ENCODE measurements at places on chromosomes 6 and 20.

GRCh38 chr6:45420909-45421708 lies 43.4 kb upstream of the SUPT3H start:
- no peak for DNase-seq

DNA sequence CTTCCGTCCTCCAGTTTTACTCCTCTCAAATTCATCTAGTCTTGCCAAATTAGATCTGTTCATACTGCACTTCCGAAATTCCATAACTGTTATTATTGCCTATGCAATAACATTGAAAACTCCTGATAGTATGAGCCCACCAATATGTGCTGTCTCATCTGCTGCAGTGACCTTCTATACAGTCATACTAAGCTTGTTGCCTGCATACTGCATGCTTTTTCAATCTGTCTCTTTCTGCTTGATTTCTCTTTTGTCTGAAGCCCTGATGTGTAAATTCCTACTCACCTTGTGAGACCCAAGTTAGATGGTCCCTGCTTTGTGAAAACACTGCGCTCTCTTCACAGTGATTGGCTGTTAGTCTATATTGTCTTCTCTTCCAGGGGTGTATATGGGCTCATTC lies 1.1 kb downstream of the TBP start:
- no peak for DNase-seq

GRCh38 chr6:17233531-17233930 lies 47.6 kb upstream of the RBM24 start:
- no peak for DNase-seq

GRCh38 chr20:51220293-51220706 lies 197.4 kb upstream of the KCNG1 start:
- DNase-seq: peak; percentile 41

GRCh38 chr6:39979461-39980328 lies 45.4 kb upstream of the MOCS1 start:
- no peak for DNase-seq

- DNase-seq: no peak
These were observed 144.6 kb upstream of the BMP5 start for GRCh38 chr6:56019973-56020372.

DNA sequence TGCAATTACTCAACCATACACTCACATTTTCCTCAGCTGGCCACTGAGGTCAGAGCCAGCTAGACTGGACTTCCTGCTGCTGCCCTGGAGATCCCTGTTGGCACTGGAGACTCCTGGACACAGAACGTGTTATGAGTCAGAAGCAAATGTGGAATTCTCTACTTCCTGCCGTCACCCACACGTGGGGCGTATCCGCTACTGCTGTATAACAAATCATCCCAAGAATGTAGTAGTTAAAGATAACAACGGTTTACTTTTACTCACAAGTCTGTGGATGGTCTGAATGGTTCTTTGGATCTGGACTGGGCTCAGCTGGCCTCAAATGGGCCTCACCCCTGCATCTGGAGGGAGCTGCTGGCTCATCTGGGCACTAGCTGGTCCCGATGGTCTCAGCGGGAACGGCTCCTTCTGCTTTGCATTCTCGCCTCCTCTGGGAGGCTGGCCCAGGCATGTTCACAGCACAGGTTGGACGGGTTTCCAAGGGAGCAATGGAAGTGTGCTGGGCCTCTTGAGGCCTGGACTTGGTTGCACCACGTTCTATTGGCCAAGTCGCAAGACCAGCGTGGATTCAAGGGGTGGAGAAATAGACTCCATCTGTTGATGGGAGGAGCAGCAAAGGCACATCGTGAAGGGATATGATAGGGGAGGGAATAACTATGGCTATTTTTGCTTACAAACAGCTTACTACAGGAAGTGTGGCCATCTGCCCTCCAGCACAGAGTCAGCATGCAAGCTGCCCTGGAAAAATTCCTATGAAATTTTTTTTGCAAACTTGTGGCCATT lies 118.5 kb downstream of the SNX5 start:
- peak; percentile 68 for DNase-seq

DNA sequence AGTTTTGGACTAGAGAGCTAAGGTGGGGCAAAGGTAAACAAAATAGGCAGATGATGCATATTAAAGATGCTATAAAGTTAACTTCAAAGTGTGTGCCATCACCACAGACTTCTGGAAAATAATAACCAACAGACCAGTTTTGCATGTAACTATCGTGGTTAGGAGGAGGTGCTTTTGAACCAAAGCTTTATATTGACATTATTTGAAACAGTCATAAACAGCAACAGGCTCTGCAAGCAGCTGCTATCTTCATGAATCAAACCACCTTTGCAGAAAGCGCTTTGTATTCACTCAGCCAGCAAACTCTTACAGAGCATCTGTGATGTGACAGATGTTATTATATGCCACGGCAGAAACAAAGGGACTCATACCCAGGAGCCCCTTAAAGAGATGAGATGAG lies 81.9 kb downstream of the CRYBG1 start:
- no peak for DNase-seq

- DNase-seq: no peak
These were observed 69.0 kb downstream of the BACH2 start for GRCh38 chr6:90227673-90228072.

DNA sequence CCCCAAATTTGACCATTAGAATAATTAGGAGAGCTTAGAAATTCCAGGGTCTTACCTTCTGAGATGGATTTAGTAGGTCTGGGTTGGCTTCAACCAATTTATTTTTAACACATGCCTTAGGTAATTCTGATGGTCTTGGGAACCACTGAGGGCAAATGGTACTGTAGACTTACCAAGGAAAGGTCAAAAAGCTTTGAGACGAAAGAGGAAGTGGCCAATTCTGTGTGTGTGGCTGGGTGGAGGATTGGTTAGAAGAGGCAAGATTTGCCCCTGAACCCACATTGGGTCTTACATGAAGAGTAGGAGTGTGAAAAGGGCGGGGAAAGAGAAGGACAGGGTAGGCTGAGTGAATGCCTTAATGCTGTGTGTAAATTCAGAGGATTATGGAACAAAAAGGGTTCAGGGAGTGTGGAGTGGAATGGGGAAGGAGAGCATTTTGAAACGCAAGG lies 2.7 kb downstream of the ITCH start:
- DNase-seq: peak; percentile 93

DNA sequence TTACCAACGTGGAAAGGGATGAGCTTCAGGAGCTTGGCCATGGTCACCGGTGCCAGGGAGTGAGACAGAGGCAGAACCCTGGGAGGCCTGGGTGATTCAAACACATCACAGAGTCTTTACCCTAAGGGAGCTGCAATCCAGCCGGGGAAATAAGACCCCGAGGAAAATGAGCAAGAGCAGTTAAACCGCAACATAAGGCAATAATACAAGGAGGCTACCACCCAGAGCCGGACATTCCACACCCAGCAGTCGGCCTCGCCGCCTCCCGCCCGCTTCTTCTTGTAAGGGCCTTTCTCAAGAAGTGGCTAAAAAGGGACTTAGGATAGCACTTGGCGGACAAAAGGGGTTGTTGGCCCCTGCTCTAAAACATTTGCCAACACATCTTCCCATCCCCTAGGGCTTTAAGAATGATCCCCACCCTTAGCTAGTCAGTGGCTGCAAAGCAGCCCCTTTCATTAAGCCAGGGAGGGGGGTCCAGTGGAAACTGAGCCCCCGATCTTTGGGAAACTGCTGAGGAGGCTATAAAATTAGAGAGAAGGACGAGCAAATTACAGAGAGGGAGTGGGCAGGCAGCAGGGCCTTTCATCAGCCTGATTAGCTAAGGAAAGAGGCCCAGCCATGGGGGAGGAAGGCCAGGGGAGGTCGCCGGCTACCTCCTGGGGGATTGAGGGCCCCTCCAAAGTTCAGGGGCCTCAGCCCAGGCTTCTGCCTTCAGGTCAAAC lies 34.3 kb downstream of the SNX5 start:
- no peak for DNase-seq

DNA sequence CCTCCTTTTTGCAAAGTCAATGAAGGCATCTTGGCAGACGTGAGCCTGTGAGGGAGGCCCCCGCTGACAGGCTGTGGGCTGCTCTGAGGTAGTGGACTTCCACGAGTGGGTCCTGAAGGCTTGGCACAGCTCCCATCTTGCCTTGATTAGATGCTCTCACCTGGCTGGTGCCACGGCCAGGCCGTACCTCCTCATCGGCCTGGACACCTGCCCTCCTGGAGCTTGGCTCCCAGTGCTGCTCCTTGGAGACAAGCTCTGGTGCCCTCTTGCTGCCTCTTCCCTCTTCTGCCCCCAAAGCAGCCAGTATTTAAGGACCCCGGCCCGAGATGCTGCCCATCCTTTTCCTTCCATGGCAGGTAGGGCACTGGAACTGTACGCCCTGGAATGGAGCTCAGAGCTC lies 93.5 kb downstream of the ERMARD start:
- DNase-seq: no peak

DNA sequence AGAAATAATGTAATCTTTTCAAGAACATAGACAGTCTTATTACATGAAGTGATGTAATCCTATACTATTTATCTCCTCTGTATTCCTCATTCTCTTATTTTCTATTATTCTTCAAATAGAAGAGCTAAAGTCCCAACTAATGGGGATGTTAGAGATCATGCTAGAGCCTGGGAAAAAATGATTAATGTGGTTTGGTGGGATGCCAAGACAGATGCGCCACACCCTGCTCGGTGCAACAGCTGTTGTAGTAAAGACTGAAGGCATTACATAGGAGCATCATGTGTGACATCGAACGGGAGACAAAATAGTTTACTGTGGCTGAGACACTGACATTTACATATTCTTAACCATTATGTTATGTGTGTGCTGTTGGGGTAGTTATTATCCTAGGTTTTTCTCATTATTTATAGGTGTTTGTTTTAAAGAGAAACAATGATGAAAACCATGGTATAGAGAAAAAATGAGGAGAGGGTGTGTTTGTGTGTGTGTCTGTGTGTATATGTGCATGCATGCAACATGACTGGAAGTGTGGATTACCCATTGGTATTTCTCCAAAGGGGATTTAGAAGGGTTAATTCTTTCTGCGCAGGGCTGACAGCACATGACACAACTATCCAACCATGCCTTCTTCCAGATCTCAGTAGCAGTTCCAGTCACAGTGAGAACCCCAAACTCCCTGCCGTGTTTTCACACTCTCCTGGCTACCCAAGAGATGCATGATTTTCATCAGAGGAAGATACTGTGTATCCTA lies 155.3 kb downstream of the EYA4 start:
- no peak for DNase-seq

- DNase-seq: no peak
These were observed 13.8 kb downstream of the FOXQ1 start for GRCh38 chr6:1325461-1326309.

DNA sequence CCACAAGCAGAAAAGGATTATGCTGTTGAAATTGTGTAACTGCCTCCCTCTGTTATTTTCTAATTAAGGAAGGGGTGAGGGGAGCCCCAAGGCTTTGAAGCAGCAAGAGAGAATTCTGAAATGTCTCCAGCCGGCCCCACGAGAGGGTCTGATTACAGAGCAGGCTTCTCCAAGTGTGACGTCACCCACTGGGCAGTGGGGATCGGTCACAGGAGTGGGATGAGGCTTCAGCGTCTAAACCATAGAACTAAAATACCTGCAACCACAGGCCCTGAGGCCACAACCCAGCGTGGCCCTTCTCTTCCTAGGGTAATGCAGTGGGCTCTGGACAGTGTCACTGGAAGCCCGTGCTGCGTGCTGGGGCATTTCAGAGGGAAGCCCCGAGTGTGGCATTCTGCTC lies 38.6 kb upstream of the APCDD1L start:
- no peak for DNase-seq

DNA sequence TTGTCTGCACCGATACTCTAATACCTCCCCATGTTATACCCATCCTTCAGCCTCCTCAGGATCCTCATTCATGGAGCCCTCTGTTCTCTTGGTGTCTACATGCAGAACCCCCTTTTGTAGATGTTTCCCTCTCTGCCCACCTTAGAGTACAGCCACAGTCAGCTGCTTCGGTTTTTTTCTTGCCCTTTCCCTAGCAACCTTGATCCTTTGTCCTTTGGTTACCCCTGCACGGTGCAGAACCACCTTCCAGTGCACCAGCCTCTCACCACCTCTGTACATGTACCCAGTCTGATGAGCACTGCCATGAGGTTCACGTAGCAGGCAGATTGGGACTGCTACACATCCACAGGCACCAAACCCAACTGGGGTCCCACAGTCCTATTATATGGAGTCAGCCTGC lies 7.3 kb downstream of the VPS16 start:
- no peak for DNase-seq

- DNase-seq: no peak
These were observed 41.0 kb downstream of the CCN2 start for GRCh38 chr6:131910219-131910589.

- peak; percentile 76 for DNase-seq
These were observed at the start of gene MYO6 for GRCh38 chr6:75748743-75749538. MYO6 (plus strand) TSS chr6:75749239; CDS start chr6:75817548, 68,309 bp downstream.

DNA sequence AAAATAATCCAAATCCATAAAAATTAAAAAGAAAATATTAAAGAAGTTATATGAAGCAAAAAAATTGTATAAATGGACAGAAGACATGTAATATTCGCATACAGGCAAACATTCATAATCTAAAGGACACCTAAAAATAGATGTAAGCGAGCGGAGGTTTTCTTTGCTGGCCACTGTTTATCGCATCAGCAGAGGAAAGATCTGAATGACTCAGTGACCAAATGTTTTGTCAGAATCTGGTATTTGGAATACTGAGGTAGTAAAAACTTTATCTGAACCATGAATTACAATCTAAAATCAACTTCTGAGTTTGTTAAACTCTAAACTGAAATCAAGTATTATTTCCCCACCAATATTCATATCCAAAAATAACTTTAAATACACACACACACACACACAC lies 7.8 kb downstream of the TSPYL4 start:
- DNase-seq: no peak

DNA sequence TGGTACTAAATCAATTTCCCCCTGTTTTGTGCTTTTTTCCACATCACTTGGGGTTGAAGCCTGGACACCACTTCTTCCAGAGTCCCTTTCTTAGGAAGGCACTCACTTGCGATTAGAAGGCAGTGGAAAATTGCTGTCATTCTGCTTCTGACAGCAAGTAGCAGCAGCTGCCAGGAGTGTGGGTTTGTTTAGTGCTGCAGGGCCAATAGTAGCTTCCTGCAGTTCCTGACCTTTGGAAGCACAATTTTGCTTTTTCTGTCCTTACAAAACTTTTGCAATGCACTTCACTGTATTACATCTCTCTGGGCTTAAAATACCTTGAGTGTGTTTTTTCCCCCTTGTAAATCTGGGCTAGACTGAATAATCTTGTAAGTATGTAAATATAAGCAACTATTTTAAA lies 12.5 kb upstream of the HLA-DRA start:
- DNase-seq: no peak

DNA sequence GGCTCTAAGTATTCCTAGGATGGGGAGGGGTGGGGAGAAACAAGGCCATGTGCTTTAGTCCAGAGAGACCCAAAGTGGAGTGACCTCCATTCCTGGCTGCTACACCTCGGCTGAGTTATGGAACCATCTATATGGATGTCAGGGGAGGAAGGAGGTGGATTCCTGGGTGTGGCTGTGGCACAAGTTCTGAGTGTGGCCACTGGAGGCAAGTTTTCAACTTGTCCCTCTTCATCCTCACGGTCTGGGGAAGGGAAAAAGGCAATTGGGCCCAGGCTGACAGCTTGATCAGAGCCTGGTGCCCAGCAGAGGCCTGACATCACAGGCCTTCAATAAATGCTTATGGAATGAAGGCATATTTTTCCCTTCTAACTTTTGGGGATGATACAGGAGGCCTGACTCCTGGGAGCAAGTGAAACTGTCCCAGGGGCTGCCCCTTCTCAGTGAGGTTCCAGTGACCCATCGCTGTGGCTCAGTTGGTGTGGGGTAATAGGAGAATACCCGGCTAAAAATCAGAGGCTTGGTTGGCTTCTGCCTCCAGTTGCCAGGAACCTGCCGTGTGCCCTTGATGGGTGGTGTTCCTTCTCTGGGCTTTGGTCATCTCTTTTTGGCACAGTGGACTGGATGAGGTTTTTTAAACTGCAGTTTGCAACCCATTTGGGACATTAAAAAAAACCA lies 1.8 kb upstream of the ITPR3 start:
- no peak for DNase-seq

GRCh38 chr20:24411003-24411833 lies 58.2 kb upstream of the SYNDIG1 start:
- no peak for DNase-seq

Data from inflammatory macrophage (primary cell).